ENCODE measurements at places on chromosomes 6 and 20.

DNA sequence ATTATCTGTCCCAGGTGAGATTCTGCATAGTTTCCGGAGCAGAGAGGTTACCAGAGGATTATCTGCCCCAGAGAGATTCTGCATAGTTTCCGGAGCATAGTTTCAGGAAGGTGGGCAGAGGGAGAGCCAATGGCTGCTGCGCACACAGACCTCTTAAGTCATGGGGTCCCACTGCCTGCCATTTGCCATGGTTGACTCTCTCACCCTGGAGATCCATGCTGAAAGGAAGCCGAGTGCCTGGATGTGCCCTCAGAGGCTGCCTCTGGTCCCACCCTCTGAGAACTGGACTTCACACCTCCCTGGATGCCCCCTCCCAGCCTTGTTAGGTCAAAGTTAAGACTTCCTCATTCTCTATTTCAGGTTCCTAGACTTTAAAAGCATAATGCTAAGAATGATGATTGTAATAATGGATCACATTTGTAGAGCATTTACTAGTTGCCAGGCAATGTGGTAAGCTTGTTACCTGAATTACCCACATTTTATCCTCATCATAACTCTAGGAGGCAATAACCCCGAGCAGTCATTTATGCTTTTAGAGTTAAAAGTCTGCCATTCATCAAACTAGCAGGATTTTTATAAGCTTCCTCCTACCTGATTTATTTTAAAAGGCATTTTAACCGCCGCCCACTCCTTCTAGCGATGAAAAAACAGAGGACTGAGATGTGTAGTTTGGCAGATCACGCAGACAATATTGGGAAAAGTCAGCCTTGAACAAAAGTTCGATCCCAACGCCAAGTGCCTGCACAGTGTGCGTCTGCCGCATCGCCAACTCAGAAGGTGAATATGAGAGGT is 11.9 kb downstream of the SERPINB9 start:
- no peak for DNase-seq

GRCh38 chr20:22581437-22582385 is 2.7 kb downstream of the FOXA2 start:
- no peak for DNase-seq

- DNase-seq, result no peak
Observed at GRCh38 chr6:14477559-14477958, 360.0 kb downstream of the CD83 start.

GRCh38 chr6:71463061-71463460 is 174.4 kb downstream of the OGFRL1 start:
- no peak for DNase-seq

DNA sequence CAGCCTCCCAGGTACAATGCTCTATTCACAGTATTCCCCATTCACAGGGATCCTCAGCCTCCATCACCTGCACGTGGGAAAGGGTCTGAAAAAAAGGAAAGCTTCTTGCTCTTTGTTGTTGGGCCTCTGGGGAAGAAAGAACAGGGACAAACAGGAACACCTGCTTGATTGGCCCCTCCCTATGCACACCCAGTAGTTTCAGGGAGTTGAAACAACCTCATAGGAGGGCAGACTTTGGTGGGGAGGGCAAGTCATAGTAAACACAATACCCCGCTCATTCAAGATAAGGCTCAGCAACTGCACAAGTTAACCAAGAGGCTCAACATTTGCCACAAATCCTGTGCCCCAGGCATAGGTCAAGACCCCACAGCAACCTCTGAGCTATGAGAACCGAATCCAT is 1.7 kb downstream of the GHRH start:
- no peak for DNase-seq

DNA sequence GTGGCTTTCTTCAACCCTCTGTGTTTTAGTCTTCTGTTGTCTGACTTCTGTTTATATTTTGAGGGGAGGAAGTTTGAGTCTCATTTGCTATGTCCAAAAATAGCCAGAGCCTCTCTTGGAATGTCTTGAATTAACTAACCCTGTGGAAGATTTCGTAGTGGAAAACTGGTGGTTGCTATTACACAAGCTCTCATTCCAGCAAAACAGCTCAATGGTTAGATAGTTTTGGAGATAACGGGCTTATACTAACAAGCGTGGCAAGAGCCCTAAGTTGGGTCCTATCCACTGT is 1.6 kb downstream of the CCN2 start:
- DNase-seq, result no peak

GRCh38 chr6:140178520-140178919 is 804.1 kb upstream of the CITED2 start:
- DNase-seq, result peak; percentile 21

DNA sequence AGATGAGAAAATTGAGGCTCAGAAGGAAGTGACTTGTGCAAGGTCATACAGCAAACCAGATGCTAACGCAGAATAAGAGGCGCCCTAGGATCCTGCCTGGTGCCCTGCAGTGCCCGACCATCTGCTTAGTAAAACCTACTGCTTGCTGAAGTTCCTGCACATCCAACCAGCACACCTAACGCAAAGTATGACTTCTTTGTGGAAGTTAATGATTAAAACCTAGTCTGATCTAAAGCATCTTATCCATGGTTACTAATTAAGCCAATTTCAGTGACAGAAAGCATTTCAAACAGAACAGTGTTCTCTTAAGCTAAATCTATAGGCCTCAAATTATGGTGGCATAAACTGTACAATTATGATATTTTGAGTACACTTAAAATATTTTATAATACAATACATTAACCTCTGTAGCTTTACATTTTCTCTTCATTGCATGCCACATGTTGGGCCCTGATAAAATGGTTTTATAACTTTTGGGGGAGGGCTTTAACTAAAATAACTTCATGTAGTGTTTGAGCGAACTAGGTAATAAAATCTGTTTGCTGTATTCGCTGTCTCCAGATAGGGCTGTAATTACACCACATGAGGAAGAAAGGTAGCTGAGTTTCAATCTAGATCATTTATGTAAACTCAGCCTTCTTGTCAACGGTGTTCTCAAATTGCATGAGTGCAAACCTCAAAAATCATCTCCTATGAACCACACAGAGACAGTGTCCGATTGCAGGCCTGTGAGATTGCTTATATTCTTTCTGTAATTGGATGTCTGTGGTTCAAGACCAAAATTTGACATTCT is 37.5 kb upstream of the BEND3 start:
- peak; percentile 4 for DNase-seq

- DNase-seq, result no peak
Observed at GRCh38 chr6:83431545-83432155, 799 bp upstream of the ME1 start.

GRCh38 chr6:45634231-45634630 is 256.5 kb upstream of the SUPT3H start:
- DNase-seq, result no peak

DNA sequence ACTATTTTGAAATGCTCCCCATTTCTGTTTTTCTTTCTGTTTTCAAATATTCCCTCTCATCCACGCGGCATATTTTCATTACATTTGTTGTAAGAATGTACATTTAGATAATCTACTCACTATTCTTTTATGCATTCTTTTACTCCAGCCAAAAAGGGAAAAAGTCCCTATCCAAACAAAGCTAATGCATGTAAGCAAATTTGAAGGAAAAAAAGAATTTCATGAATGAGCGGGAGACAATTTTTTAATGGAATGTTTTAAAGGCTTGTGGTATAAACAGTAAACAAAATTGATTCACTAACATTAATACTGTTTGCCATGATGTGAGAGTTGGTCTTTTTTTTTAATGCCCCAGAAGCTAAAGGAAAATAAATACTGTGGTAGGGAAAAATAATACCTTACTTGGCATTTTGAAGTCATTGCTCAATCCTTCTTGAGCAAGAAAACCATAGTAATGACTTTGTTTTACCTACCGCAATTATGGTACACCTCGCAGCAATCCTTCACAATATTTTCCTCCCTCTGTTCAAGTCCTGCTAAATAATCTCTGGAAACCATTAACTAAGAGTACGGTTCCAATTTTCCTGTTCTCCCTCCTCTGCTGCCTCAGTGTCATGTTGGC is 79.0 kb downstream of the BACH2 start:
- no peak for DNase-seq

Data from skeletal muscle cell (primary cell).